Activated naive CD4-positive, alpha-beta T cell treated with anti-CD3 and anti-CD28 coated beads, Interleukin-2, amount 10 ng/mL, durations not matched to agents 7 days and 5 days (primary cell): ENCODE measurements at places on chromosomes 6 and 20.

- DNase-seq: no peak
Measured at GRCh38 chr6:5553767-5554166, 292.5 kb downstream of the FARS2 start.

DNA sequence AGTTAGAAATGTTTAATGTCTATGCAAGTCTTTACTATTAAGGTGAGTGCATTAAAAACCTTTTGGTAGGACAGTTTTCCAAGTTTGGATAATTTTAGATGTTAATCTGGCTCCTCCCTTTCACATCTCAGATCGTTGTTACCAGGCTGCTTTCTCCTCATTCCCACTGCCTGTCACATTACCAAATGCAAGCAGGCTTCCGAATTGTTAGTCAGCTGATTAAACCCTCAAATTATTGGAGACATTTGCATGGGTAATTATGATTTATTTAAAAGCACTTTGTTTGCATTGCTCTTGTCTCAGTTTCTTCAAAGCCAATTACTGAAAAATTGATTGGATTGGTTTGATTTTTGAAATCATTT lies 816.5 kb downstream of the KIF16B start:
- DNase-seq: no peak

GRCh38 chr6:134678436-134678889 lies 271.4 kb downstream of the ALDH8A1 start:
- DNase-seq: no peak

DNA sequence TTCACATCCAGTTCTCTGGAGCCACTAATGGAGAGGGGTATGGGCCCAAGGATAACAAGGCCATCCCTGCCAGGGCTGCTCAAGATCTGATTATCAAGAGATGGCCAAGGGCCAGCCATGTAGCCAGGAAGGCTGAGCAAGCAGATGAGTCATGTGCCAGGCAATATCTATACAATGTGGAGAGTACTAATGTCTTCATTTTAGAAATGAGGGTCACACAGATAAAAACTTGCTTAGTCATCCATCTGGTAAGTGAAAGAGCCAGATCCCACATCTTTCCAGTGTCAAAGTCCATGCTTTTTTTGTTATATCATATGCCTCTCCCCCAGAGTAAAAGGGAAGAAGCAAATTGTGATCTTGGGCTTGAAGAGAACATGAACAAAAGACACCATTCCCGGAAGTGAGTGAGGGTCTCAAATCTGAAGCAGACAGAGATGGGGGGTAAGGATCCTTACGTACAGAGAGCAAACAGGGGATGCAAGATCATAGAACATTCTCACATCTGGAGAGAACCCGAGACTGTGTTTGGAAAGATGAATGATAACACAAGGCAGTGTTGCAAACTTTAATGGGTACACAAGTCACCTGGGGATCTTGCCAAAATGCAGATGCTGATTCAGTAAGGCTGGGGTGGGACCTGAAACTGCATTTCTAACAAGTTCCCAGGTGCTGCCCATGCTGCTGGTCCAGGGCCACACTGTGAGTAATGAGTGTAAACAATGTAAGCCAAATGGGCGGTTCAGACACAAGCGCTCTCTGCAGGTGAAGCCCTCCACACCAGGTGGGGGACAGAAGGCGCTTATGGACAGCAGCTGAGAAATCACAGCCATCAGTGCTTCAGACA lies 20.0 kb upstream of the GSTA3 start:
- DNase-seq: no peak

GRCh38 chr6:31239854-31240253 lies 32.0 kb downstream of the HLA-C start:
- DNase-seq: no peak

GRCh38 chr6:87572883-87573282 lies 16.9 kb downstream of the RARS2 start:
- DNase-seq: no peak

DNA sequence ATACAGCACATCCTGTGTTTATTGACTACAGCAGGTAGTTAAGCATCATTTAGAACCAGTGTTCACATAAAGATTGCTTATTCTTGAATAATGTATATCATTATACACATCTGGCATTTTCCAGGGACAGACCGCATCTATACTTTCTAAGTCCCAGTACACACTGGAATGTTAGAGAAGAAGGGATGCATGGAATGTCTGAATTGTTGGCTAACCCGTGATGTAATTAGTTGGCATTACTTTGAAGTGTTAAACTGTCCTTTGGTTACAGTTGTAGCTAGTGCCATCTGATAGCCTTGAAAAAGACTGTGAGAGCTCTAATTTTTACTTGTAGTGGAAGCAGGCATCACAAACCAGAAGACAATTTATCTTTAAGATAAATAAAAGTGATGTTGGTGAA lies 29.8 kb upstream of the MCHR2 start:
- DNase-seq: no peak

DNA sequence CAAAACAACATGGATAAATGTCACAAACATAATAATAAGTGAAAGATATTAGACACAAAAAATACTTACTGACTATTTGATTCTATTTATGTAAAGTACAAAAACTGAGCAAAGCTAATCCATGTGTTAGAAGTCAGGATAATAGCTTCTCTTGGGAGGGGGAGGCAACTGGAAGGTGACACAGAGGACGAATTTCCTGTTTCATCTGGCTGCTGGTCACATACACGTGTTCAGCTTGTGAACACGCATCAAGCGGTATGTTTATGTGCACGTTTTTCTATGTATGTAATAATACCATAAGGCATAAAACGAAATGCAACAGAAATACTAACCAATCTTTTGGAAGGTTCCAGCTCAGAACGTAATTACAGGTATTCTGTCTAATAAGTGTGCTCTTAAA lies 54.3 kb downstream of the MKKS start:
- DNase-seq: no peak

DNA sequence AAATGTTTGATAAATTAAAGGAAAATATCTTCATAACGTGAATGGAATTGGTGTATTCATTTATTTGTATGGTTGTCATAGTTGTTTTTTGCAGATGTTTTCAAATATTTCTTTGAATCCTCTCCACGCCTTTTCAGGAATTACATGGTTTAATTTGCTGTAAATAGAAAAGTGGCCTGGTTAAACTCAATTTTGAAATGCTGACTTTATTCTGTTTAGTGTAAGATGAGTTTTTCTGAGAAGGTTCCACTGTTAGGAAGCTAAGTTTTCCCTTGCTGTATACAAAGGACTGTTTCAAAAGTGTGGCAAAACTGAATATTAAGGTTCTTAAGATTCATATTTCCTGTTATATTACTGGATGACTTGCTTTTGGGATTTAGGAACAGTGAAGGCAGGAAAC lies 503 bp upstream of the ZC2HC1B start:
- DNase-seq: no peak

GRCh38 chr6:117624869-117625481 lies 22.7 kb upstream of the GOPC start:
- no peak for DNase-seq

- no peak for DNase-seq
Measured at GRCh38 chr6:158669145-158670035, 19.5 kb downstream of the SYTL3 start.

DNA sequence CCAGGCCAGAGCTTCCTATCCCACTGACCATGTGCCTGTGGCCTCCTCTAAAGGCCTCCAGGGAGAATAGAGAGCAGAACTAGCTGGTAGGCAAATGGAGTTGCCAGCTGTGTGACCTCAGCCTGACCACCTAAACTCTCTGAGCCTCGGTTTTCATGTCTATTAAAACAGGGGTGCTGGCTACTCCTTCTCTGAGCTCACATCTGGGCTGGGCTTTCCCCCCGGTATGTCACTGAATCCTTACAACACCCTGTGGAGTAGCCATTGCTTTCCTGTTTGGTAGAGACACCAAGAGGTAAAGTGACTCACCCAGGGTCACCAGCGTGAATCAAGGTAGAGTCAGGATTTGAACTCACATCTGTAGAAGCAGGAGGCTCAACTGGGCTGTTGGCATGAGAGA lies 132.1 kb downstream of the JPH2 start:
- no peak for DNase-seq

- DNase-seq: no peak
Measured at GRCh38 chr6:92216717-92217116, 1202.6 kb downstream of the EPHA7 start.
